ENCODE measurements at places on chromosomes 1 and 21. TPM values are rescaled to one million over a fixed set of nuclear protein-coding genes. Genes with fewer than 3 reads are reported as not detected.

DNA sequence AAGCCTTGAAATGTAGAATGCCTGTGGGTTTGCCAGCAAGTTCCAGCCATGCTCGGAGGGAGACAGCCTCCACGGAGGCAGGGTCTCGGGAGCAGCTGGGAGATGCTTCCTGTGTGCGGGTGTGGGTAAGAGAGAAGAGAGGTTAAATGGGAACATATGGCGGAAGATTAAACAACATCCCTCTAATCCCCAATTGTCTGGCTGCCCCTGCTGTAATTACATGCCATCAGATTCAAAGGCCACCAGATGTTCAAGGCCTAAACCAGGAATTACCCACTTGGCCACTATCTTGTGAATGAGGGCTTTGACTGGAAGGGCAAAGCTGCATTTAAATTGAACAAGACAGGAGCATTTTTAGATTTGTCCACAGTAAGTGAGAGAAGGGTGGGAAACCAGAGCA is 81.4 kb upstream of the BACE2 start:
- no peaks in the 10 kb centered on the region for H3K36me3 ChIP-seq
- H3K27ac ChIP-seq = no peak overlapping the region
- DNase-seq = no peak
- H3K4me1 ChIP-seq = no peaks in the 10 kb centered on the region
- H3K4me3 ChIP-seq = no peak overlapping the region

PLA2G2F gene
- not detected for total RNA-seq

DNA sequence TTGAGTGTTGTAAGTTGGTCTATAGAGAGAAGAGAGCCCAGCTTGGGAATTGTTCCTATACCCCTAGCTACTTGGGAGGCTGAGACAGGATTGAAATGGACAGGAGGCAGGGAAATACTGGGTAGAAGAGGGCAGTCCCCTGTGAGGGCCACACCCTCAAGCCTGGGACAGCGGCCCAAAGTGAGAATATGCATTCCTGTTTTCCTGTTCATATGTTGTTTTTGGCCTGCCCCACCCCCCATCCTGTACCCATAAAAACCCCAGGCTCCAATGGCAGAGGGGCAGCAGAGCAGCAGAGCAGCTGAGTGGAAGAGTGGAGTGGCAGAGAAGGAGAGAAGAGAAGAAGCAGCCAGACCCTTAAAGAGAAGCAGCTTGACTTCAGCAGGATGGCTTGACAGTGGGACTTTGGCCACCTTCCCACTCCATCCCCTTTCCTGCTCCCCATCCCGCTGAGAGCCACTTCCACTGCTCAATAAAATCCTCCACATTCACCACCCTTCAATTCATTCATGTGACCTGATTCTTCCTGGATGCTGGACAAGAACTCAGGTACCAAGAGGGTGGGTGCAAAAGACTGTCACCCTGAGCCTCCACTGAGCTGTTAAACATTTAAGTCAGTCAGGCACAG is 70.6 kb upstream of the PUM1 start:
- no peaks in the 10 kb centered on the region for H3K27me3 ChIP-seq
- no peak for DNase-seq
- no peaks in the 10 kb centered on the region for H3K36me3 ChIP-seq
- no peak overlapping the region for H3K27ac ChIP-seq

DNA sequence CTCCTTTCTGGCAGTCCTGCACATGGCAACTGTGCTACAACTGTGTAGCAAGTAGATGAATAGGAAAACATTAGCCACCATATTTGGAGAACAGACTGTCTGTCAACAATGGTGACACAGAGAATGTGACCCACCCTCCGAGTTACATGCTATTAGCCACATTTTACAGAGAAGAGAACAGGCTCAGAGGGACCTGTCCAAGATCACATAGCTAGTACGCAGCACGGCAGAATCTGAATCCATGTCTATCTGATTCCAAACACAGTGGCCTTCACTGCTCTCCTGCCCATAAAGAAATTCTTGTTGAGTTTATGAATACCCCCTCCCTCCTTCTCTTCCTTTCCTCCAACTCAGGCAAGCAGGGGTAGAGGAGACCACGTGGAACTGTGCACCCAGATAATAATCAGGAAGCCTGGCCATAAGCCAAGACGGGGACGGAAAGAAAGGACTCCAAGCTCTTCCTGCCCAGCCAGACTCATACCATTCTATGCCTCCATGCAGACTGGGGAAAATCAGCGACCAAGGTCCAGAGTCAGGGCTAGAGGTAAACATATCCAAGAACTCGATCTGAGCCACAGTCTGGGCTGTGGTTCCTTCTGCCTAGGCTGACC is 78.8 kb downstream of the TRABD2B start:
- no peak overlapping the region for H3K27ac ChIP-seq
- H3K27me3 ChIP-seq = no peaks in the 10 kb centered on the region
- no peak overlapping the region for H3K4me3 ChIP-seq
- no peaks in the 10 kb centered on the region for H3K36me3 ChIP-seq
- no peaks in the 10 kb centered on the region for H3K4me1 ChIP-seq
- no peak for DNase-seq

RUNX3 gene
- 146 TPM for total RNA-seq

GRCh38 chr1:197924516-197925123 is 7.4 kb downstream of the LHX9 start:
- peaks cover 50% of the 10 kb centered on the region for H3K27me3 ChIP-seq
- H3K27ac ChIP-seq = no peak overlapping the region
- DNase-seq = no peak
- H3K36me3 ChIP-seq = no peaks in the 10 kb centered on the region

NBPF6 gene
- not detected for total RNA-seq

DNA sequence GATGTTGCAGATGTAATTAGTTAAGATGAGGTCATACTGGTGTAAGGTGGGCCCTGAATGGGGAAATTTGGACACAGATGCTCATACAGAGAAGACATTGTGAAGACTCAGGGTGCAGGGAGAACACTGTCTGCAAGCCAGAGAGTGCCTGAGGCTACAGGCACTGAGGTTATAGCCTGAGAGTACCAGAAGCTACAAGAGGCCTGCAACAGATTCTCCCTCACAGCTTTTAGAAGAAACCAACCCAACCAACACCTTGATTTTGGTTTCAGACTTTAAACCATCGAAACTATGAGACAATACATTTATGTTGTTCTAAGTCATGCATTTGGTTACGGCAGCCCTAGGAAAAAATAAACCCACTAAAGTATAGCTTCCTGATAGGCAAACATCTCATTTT is 321.7 kb upstream of the USP25 start:
- no peaks in the 10 kb centered on the region for H3K27me3 ChIP-seq
- H3K4me1 ChIP-seq = no peaks in the 10 kb centered on the region
- H3K36me3 ChIP-seq = no peaks in the 10 kb centered on the region
- no peak overlapping the region for H3K4me3 ChIP-seq
- DNase-seq = no peak

GRCh38 chr1:164608651-164609057 is 49.7 kb downstream of the PBX1 start:
- no peak for DNase-seq
- H3K4me1 ChIP-seq = no peaks in the 10 kb centered on the region
- no peak overlapping the region for H3K4me3 ChIP-seq

TEKT2 gene
- total RNA-seq = 0.18 TPM

GRCh38 chr1:16120407-16120806 is 35.5 kb downstream of the EPHA2 start:
- H3K27ac ChIP-seq = no peak overlapping the region
- no peak overlapping the region for H3K4me3 ChIP-seq
- DNase-seq = no peak
- peaks cover 13% of the 10 kb centered on the region for H3K27me3 ChIP-seq
- peaks cover 44% of the 10 kb centered on the region for H3K4me1 ChIP-seq

CSF3R gene
- total RNA-seq = 2.1 TPM

- no peak overlapping the region for H3K4me3 ChIP-seq
- no peak for DNase-seq
- peaks cover 5% of the 10 kb centered on the region for H3K4me1 ChIP-seq
- H3K27me3 ChIP-seq = no peaks in the 10 kb centered on the region
Measured at GRCh38 chr21:42666925-42667324, 13.5 kb downstream of the PDE9A start.

- DNase-seq = no peak
- H3K4me1 ChIP-seq = no peaks in the 10 kb centered on the region
- no peak overlapping the region for H3K27ac ChIP-seq
- H3K36me3 ChIP-seq = no peaks in the 10 kb centered on the region
- H3K27me3 ChIP-seq = peaks cover 24% of the 10 kb centered on the region
Measured at GRCh38 chr1:25145775-25146393, 86.4 kb downstream of the SYF2 start.

CA6 gene
- 2.1 TPM for total RNA-seq

NPR1 gene
- 0.44 TPM for total RNA-seq

CITED4 gene
- 28.4 TPM for total RNA-seq

- no peaks in the 10 kb centered on the region for H3K27me3 ChIP-seq
- no peaks in the 10 kb centered on the region for H3K36me3 ChIP-seq
- H3K4me3 ChIP-seq = no peak overlapping the region
- no peaks in the 10 kb centered on the region for H3K4me1 ChIP-seq
- DNase-seq = no peak
Measured at GRCh38 chr1:66557157-66557556, 23.2 kb downstream of the SGIP1 start.

DNA sequence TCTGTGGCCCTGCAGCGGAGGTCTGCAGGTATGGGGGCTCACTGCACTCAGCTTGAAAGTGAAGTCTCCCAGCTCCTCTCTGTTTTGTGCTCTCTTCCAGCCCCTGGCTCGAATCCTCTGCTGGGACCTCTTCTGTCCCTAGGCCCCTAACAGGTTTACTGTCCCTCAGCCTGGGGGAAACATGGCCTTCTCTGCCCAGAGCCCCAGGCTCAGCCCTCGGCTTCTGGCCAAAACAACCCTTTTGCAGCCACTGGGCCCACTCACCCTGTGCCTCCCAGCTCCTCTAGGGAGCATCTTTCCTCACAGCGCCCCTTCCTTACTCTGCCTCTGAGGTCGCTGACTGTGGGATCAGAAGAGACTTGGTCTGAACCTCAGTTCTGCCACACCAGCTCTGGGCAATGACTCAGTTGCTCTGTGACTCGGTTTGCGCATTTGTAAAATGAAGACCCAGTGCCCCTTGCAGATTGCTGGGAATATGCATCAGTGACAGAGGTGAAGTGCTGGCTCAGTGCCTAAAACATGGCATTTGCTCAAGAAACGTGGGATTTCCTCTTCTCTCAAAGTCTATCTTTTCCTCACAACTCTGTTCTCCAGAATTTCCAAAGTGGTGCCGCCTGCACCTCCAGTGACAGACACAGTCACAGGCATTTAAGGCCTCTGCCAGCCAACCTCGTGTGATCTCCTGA is 26.5 kb upstream of the TENT5C start:
- no peak overlapping the region for H3K4me3 ChIP-seq
- no peaks in the 10 kb centered on the region for H3K36me3 ChIP-seq
- no peak overlapping the region for H3K27ac ChIP-seq
- H3K4me1 ChIP-seq = no peaks in the 10 kb centered on the region
- DNase-seq = no peak
- H3K27me3 ChIP-seq = no peaks in the 10 kb centered on the region

PYHIN1 gene
- 49.2 TPM for total RNA-seq

DNA sequence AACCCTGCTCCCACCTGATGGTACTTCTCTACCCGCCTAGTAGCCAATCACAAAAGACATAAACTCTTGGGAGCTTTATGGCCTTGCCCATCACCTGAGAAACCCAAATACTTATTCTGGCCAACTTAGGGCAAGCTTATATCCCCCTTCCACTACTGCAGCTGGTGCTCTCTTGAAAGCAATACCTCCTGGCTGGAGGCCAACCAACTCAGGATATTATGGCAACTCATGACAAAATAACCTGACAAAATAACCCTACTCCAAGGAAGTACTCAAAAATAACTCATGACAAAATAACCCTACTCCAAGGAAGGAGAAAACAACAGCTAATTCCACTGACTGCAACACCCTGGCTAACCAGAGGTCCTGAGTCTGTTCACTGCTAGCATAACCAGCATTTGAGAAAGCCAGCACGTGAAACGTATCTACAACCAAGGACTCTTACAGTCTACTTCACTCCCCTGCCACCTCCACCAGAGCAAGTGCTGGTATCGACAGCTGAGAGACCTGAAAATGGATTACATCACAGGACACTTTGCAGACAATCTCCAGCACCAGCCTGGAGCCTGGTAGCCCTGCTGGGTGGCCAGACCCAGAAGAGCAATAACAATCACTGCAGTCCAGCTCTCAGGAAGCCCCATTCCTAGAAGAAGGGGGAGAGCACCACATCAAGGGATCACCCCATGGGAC is 179.9 kb downstream of the COL24A1 start:
- H3K4me1 ChIP-seq = no peaks in the 10 kb centered on the region
- H3K36me3 ChIP-seq = no peaks in the 10 kb centered on the region
- no peak for DNase-seq
- no peaks in the 10 kb centered on the region for H3K27me3 ChIP-seq
- H3K27ac ChIP-seq = no peak overlapping the region
- no peak overlapping the region for H3K4me3 ChIP-seq

FLG2 gene
- total RNA-seq = not detected

DNA sequence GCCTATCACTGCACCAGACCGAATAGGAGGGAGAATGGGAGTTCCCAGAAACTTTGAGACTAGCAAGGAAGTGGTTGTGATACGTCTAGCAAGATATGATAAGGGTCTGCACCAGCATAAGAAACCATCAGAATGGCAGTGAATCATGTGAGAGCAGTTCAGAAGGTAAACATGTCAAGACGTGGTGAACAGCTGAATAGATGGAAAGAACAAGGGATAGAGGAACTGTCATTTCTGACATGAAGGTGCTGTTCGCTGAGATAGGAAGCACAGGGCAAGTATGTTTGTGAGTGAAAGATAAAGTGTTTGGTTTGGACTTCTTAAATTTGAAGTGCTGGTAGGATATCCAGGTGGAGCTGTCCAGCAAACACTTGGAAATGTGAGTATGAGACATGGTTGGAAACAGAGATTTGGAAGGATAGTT is 1.1 kb upstream of the AGO1 start:
- H3K4me1 ChIP-seq = peaks cover 5% of the 10 kb centered on the region
- DNase-seq = no peak
- no peaks in the 10 kb centered on the region for H3K36me3 ChIP-seq

DNA sequence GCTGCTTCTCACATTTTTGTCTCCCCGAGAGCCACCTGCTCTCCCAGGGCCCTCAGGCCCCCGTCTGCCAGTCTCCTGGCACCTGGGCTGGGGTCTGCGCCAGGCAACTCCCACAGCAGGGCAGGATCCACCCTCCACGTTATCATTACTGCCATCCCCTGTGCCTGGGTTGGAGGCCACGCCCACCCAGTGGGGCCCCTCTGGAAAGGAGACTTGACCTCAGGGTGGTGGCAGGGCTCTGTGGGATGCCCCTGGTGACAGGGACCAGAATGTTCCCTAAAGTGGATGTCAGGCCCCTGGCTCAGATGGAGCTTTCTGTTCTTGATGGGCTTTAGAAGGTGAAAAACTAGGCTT is 66.6 kb downstream of the SKI start:
- no peaks in the 10 kb centered on the region for H3K27me3 ChIP-seq
- H3K4me1 ChIP-seq = peaks cover 62% of the 10 kb centered on the region
- DNase-seq = no peak

DNA sequence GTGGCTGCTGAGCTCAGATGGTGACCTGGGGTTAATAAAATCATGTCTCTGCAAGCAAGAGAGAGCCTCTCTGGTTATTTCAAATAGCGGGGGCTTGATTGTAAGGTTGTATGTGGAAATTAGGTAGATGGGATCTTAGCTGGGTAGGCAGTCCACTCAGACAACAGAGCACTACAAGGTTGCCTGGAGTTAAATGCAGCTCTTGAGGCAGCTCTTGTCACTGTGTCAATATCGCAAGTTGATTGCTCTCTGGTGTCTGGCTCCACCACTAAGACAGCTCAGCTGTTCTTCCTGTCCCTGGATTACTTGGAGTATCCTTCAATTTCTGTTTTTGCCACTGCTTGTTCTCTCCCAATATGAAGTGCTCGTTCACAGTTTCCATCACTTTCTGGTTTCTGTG is 93.8 kb downstream of the C21orf91 start:
- H3K4me3 ChIP-seq = no peak overlapping the region
- no peaks in the 10 kb centered on the region for H3K27me3 ChIP-seq
- DNase-seq = no peak
- no peak overlapping the region for H3K27ac ChIP-seq
- H3K36me3 ChIP-seq = no peaks in the 10 kb centered on the region

OR2L8 gene
- total RNA-seq = 1.2 TPM

Measured in T-cell (primary cell).